ENCODE measurements at places on chromosomes 2 and 18.
A peak's percentile ranks its signal among the peaks of the same experiment; 100 is the strongest.

- DNase-seq = no peak
Observed at GRCh38 chr2:158650646-158651357, 144.3 kb upstream of the DAPL1 start.

DNA sequence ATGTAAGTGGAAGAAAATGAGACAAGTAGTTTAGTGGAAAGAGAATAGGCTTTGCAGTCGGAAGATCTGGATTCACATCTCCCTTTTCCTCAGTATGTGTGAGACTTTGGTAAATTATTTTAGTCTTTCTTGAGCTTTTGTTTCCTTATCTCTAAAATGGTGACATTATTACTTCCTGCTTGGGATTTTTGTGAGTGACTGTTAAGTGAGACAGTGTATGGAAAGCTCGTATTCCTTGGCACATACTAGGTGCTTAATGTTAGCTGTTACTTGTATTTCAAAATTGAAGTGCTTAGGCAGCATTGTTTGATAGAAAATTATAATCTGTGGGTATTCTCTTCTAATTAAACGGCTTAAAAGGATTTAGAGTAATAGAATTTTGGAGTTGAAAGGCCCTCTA lies 2.0 kb downstream of the ZNF638 start:
- DNase-seq = no peak

DNA sequence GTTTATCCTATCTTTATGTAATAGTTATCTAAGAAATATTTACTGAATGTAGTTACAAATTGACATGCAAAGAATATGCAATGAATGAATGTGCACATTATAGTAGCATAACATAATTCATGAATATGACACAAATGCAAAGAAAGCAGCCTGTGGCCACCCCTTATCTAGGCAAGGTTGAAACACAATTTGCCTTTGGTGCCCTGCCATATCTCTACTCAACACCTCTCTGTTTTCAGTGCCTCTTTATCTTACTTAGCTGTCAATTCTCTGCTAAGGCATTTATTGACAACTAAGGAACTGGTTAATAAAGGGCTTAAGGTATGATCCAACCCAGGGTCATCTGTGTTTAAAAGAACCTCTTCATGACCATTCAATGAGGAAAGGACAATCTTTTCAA lies 18.9 kb downstream of the REV1 start:
- DNase-seq = no peak

DNA sequence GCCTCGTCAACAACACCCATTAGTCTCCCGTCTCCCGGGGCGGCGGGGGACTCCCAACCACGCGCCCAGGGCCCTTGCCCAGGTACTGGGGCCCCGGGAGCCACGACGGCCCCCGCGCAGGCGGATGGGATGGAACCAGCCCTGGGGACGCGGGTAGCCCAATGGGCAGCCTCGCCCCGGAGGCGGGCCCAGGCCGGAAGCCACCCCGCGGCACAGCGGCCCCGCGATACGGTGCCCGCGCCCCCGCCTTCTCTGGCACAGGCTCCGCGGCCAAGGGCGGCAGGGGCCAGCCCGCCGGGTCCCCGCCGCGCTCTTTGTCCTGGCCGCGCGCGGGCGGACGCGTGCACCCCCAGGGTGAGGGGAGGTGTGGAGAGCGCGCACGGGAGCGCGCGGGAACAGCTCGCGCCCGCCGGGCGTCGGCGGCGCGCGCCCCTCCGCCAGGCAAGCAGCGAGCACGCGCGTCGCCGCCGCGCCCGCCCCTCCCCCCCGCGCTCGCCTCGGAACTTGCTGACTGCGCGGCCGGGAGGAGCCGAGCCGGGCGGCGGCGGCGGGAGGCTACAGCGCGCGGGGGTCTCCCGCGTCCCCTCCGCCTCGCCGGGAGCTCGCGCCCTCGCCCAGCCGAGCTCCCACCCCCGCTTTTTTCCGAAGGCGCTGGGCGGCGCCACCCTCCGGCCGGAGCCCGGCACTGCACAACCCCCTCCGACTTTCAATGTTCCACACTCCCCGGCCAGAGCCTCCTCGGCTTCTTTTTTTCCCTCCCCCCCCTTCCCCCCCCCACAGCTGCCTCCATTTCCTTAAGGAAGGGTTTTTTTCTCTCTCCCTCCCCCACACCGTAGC lies at the start of gene UBE2E3:
Gene UBE2E3 (plus strand): TSS at position 500 of the 837 bp plus-strand sequence. CDS start 1,438 bp downstream, outside the sequence.
- DNase-seq = peak; percentile 88

GRCh38 chr2:138490673-138491494 lies 10.7 kb upstream of the SPOPL start:
- no peak for DNase-seq

GRCh38 chr2:206989311-206989710 lies 50.0 kb downstream of the CPO start:
- DNase-seq = peak; percentile 39

DNA sequence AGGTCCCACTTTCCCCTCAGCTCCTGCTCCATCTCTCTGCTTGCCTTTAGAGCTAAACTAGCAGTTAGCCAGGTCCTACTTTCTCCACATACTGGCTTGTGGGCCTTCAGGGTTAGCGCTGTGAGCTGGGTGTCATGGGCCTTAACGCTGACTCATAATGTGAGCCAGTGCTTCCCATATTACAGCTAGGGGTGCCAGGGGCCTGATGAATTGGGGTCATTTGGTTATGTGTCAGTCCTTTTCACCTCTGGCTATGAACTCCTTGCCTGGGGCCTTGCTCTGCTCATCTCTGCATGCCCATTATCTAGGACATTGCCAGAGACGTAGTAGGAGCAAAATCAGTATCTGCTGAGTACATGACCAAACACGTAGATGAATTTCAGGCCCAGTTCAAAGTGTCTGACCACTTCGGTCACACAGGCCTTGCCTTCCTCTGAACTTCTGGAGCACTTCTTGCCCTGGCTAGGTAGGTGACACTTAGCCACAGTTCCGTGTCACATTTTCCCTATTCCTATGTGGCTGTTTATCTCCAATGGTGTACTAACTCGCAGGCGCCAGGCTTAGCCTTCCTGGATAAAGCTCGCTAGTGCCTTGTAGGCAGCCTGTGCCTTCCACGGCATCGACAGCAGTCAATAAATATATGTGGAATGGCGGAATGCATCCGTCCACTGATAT lies 103.2 kb upstream of the SIX3 start:
- no peak for DNase-seq

- no peak for DNase-seq
Observed at GRCh38 chr2:152740743-152741328, 22.4 kb downstream of the ARL6IP6 start.

GRCh38 chr2:103788951-103789350 lies 1027.1 kb downstream of the TMEM182 start:
- no peak for DNase-seq

DNA sequence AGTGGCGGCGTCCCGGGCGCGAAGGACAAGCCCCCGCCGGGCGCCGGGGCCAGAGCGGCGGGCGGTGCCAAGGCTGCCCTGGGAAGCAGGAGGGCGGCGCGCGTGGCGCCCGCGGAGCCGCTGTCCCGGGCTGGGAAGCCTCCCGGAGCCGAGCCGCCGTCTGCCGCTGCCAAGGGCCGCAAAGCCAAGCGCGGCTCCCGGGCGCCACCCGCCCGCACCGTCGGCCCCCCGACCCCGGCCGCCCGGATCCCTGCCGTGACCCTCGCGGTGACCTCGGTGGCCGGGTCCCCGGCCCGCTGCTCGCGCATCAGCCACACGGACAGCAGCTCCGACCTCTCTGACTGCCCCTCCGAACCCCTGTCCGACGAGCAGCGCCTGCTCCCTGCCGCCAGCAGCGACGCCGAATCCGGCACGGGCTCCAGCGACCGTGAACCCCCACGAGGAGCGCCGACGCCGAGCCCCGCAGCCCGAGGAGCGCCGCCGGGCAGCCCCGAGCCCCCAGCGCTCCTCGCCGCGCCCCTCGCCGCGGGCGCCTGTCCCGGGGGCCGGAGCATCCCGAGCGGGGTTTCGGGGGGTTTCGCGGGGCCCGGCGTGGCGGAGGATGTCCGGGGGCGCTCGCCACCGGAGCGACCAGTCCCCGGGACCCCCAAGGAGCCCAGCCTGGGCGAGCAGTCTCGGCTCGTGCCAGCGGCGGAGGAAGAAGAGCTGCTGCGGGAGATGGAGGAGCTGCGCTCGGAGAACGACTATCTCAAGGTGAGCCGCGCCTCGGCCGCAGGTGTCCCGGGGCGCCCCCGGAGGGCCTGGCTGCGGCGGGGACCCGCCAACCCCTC lies 820 bp downstream of the MTCL1 start:
- DNase-seq = peak; percentile 54

DNA sequence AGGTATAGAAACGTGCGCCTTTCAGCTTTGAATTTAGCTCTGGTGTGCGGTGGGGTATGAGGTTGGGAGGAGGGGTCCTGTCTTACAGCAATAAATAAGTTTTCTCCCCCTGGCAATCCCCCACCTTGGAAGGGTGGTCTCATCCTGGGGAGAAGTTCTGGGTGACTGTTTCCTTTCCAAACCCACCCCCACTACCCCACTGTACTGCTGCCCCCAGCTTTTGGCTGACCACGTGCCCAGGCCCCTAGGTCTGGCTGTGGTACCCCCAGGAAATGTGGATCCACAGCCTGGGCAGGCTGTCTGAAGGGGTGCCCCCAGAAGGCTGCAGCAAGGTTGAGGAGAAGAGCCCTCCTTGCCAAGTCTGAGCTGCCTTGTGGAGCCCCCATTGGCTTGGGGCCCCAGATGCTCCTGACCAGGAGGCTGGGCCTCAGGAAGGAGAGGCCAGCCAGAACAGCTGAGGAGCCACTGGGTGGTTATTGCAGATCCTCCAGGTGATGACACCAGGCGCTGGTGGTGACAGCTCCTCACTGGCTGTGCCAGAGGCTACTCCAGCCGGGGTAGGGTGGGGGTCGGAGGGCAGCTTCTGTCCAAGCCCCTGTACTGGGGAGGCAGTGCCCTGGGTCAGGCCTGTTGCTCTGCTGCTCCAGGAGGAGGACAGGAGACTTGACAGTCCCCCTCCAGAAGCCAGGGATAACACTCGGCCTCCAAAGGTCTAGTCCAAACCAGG lies 24.2 kb downstream of the CCT7 start:
- DNase-seq = no peak

GRCh38 chr2:44938287-44939105 lies 3.0 kb upstream of the SIX3 start:
- peak; percentile 41 for DNase-seq

GRCh38 chr2:53896864-53897263 lies 37.1 kb upstream of the GPR75 start:
- no peak for DNase-seq

GRCh38 chr2:10659898-10660568 lies 29.7 kb downstream of the NOL10 start:
- peak; percentile 50 for DNase-seq

- DNase-seq = no peak
Observed at GRCh38 chr2:239586651-239587310, 186.0 kb upstream of the HDAC4 start.

- peak; percentile 61 for DNase-seq
Observed at GRCh38 chr18:13308369-13308768, 89.8 kb downstream of the LDLRAD4 start.

GRCh38 chr2:9764153-9764778 lies 79.0 kb upstream of the TAF1B start:
- no peak for DNase-seq

DNA sequence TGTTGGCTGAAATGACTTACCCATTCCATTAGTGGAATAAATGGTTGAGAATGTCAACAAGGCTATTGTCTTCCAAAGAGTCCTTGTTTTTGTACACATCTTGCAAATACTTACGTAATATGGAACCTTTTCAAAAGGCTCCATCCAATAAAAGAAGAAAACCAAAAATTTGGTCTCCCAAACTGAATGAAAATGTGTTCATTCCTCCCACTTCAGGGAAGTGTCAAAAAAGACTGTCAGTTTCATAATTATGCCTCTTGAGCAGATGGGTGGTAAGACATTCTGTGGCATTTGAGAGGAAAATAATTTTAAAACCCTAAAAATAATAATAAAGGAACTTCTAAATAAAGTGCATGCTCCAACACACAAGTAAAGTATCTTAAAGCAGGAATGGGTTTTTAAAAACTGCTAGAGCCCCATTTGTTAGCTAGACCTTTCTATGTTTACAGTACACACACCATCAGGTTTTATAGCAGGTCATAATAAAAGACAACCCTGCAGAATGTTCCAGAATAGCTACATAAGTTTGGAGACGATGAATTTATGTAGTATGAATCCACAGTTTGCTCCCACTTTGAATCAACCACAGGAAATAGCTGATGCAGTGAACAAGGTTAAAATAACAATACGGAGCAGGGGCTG lies 843.7 kb downstream of the LRRTM4 start:
- no peak for DNase-seq

- no peak for DNase-seq
Observed at GRCh38 chr18:36031903-36032302, 35.5 kb downstream of the RPRD1A start.

DNA sequence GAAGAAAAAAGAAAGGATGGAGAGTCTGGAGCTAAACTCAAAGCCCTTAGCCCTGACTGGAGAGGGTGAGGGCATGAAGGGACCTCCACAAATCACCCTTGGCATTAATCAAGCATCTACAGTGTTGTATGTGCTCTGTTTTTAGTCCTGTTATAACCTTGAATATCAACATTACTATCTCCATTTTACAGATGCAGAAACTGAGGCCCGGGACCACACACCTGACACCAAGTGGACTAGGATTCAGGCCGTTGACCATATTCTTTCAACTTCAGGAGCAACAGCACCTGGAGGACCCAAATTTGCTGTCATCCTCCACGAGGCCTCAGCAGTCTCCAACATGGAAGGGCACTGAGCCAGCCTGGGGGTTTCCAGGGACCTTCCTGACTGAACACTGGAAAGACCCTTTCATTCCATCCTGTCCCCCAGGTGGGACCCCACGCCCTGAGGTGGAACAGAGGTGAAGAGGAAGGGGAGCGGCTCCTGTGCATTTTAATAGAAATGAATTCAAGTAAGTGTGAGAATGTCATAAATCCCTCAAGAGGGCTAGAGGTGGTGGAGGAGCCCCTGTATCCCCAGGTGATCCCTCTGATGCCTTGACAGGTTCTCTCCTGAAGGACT lies 41.0 kb downstream of the SERTAD2 start:
- no peak for DNase-seq

DNA sequence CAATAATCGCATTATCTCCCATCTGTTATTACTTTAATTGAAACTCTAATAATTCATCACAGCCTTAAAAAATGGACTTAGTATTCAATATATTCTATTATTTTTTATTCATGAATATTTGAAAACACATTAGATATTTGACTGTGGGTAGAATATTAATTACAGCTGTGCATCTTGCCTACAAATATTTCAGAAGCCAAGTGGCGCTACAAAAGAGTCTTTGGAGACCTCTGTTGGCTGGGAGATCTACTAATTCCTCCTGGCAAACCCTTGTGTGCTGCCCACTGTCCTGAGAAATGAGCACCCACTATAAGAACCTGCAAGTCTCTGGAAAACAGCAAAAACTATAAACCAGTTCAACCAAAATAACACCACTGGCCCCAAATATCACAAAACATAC lies 54.5 kb downstream of the PRELID3A start:
- DNase-seq = no peak

DNA sequence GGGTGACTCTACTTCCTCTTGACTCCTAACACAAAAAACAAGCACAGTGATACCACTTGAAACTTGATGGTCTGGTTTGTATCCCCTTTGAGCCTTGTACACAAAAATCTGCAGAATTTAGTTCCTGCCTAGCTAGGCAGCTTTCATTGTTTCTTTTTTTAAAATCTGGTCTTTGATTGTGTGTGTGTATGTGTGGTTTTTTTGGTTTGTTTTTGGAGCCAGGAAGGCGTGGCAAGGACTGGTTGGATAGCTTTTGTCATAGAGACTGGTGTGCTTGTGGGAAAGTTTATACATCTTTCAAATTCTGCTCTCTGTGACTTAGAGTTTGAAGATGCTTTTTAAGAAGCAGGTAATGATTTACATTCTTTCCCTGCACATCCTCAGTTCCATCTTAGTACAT lies 127.4 kb downstream of the TANC1 start:
- DNase-seq = no peak

Measured in activated T-cell treated with anti-CD3 and anti-CD28 coated beads, Interleukin-2, amount 50 U/mL, for 24 hours (primary cell).